ENCODE measurements at places on chromosomes 7 and 10.
A peak's percentile ranks its signal among the peaks of the same experiment; 100 is the strongest.

DNA sequence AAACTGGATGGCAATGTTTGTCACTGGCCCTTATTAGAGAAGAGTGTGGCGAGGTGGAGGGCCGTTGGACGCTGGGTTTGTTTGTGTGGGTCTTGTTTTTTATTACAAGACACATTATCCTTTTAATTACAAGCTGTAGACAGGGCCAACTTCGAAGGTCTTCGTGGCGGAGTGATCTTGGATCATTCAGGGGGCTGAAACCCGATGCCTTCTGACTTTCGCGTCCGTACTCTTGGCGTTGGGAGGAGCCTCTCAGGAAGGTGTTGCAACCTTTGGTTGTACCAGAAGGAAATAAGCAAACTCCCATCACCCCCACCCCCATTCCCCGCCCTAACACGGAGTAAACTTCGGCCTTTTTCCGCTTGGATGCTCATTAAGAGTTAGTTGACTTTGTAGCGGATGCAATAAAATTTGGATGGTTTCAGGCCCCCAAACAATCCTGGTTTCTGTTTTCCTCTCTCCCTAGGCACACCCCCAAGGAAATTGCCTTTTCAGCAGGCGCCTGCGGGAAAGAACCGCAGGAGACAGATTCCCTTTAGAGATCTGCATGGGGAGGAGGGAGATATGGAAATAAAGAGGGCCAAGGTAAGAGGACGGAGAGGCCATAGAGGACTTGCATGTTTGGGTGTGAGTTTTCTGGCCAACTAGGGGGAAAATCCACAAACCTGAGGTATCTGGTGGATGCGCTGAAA lies 294.5 kb upstream of the NFE2L3 start:
- no peak for DNase-seq

- DNase-seq, result no peak
Observed at GRCh38 chr7:29987083-29987482, 2.5 kb downstream of the SCRN1 start.

DNA sequence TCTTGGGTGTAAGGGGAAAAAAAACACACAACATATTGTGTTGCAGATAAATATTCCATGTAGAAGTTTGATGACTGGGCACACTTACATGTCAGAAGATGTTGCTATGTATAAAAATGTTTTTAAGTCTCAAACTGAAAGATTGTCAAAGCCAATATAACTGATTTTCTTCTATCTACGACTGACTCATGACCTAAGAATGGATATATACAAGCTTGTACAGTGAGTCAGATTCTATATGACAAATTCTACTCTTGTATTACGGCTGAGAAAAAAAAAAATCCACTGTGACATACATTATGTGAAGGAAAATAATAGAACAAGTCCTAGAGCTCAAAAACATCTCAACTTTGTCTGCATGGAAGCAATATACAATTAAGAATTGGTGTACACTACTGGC lies 343.0 kb upstream of the PCDH15 start:
- no peak for DNase-seq

- peak; percentile 62 for DNase-seq
Observed at GRCh38 chr7:22001345-22002004, 55.8 kb upstream of the CDCA7L start.

- no peak for DNase-seq
Observed at GRCh38 chr7:29013082-29013695, 55.1 kb upstream of the TRIL start.

GRCh38 chr10:115295213-115295805 lies 202.1 kb downstream of the ATRNL1 start:
- DNase-seq, result no peak

- DNase-seq, result no peak
Observed at GRCh38 chr7:94045581-94045980, 41.4 kb upstream of the BET1 start.

- DNase-seq, result peak; percentile 86
Observed at GRCh38 chr7:101121991-101122932, 4.6 kb upstream of the SERPINE1 start.

DNA sequence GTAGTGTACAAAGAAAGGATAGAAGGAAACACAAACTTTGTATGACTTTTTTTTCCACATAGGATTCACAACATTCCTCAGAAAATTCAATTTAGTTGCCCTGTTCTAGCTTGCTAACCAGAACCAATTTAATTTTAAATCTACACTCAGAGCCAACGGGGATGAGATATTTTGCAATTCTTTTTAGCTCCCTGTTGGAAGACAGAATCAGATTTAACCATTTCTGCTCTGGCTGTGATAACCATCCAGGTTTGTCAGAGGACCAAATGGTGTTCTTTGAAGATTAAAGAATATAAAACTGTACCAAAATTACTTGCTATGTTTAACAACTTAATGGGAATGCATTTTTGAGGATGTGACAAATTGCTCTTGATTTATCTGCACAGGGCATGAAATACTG lies 319.7 kb downstream of the HPSE2 start:
- DNase-seq, result no peak

DNA sequence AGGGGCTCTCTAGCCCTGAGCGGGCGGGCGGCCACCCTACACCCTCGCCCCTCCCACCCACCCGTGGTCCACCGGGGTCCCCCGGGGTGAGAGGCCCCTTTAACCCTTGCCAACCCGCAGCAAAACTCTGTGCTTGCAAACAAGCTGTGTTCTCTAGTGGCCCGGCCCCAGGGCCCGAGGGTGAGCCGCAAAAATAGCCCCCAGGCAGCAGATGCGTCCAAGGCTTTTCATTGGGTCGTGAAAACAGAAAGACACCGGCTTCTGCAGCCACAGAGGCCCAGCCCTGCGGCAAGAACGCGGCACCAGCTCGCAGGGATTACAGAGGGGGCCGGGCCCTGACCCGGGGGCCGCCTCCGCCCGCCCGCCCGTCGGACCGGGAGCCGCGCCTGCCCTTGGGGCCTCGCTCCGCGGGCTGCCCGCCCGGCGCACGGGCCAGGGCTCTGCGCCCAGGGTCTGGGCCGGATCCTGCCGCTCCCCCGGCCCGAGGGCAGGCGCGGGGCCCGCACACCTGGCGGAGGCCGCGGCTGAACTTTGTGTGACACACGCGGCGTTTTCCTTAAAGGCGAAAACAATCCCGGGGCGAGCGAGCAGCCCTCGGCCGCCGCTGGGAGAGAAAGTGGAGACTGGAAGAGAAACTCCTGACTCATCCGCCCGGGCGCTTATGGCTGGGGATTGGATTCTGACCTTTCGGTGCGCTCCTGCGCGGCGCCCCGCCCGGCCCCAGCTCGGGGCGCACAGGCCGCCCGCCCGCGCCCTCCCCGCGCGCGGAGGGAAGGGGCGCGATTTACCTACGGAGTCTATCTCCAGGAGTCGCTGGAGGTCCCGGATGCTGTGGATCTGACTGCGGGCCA lies 2.8 kb downstream of the PDGFA start:
- DNase-seq, result peak; percentile 53

DNA sequence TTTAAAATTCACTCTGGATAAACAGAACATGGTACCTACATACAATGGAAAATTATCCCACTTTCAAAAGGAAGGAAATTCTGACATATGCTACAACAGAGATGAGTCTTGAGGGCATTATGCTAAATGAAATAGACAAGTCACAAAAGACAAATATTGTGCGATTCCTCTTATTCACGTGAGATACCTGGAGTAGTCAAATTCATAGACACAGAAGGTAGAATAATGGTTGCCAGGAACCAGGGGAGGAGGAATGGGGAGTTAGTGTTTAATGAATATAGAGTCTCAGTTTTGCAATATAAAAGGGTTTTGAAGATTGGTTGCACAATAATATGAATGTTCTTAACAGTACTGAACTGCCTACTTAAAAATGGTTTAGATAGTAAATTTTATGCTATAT lies 69.8 kb upstream of the WAC start:
- no peak for DNase-seq

- DNase-seq, result no peak
Observed at GRCh38 chr10:3143791-3144434, 28.7 kb downstream of the PITRM1 start.

GRCh38 chr10:132070724-132071123 lies 5.0 kb downstream of the JAKMIP3 start:
- no peak for DNase-seq

DNA sequence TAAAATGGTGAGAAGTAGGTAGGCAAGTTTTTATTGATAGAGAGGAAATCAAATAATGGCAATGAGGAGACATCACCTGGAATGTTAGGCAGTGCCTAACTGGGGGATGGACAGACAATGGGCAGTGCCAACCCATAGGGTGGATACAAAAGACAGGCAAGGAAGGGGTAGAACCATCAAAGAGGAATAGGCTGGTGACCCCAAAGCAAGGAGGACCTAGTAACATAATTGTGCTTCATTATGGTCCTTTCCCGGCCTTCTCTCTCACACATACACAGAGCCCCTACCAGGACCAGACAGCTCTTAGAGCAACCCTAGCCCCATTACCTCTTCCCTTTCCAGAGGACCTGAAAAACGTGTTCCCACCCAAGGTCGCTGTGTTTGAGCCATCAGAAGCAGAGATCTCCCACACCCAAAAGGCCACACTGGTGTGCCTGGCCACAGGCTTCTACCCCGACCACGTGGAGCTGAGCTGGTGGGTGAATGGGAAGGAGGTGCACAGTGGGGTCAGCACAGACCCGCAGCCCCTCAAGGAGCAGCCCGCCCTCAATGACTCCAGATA lies 30.0 kb downstream of the PRSS2 start:
- no peak for DNase-seq

GRCh38 chr7:142773937-142774744 lies 3.4 kb downstream of the PRSS2 start:
- DNase-seq, result no peak

DNA sequence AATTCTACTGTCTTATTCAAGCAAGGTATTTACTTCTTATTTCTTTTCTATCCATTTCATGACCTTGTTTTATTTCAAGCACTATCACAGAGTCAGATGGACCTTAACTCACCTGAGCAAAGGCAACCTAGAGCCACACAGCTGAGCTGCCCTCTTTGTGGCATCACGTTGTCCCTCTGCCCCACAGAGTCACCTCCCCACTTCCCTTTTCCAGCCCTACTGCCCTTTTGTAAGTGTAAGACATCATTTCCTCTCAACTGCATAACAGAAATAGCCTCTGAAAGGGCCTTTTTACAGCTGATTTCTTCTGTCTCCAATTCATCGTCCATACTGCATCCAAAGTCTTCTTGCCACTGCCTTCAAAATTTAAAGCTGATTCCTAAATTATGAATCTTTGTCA lies 946.0 kb downstream of the NRG3 start:
- no peak for DNase-seq

GRCh38 chr7:31236868-31237267 lies 103.7 kb downstream of the NEUROD6 start:
- DNase-seq, result no peak

- DNase-seq, result peak; percentile 40
Observed at GRCh38 chr7:12322284-12322902, 81.3 kb downstream of the VWDE start.

GRCh38 chr7:66105263-66105748 lies 9.3 kb upstream of the CRCP start:
- DNase-seq, result no peak

DNA sequence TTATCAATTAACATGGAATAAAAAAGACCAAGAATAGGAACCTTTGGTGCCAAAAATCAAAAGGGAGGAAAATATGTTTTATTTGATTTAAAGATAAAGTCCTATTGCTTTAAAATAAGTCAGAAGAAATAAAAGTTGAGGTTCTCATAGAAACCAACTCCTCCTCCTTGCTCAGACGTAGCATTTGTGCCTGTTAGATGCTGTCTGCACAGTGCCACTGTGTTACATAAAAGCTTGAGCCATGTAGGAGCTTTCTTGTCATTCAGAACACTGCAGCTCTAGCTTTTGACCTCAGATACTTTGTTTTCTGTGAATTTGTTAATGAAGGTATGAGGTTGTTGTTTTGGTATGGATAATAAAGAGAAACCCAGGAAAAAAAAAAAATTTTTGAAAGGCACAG lies 50.3 kb downstream of the LRRC4 start:
- no peak for DNase-seq

DNA sequence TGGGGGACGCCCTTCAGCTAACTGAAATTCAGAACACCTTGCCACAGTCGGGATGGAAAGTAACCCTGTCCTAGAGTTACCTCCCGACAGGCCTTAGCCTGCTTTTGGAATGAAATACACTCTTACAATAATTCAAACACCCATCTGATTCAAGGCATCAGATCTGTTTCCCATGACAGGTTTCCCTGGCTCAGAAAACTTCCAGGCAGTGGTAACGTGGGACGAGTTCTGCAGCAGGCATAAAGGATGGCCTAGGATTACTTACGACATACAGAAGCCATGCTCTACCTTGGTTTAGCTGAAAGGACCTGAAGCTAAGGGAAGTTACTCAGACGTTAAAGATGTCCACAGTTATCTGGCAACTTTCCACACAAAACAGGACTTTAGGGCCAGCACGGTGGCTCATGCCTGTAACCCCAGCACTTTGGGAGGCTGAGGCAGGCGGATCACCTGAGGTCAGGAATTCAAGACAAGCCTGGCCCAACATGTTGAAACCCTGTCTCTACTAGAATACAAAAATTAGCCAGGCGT lies 5.0 kb downstream of the PAXIP1 start:
- no peak for DNase-seq

GRCh38 chr7:156347132-156347531 lies 293.4 kb upstream of the RNF32 start:
- DNase-seq, result no peak

DNA sequence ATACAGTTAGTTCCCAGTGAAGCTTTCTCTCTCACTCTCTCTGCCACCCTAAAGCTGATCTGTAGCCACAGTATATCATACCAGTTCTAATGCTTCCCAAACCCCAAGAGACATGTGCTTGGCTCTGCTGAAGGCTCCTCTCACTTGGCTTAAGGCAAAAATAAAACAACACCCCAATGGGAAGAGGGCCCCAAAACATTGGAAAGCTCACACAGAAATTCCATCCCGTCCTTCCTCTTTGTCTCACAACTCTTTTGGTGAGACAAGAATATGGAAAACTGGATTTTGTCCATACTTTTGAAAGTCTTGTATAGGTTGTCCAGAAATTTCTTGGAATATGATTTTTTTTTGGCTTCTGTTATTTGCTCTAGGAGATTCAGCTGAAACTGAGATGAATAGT lies 56.1 kb upstream of the WNT16 start:
- no peak for DNase-seq

- no peak for DNase-seq
Observed at GRCh38 chr10:12107781-12108180, 21.7 kb upstream of the SEC61A2 start.
